Hepatocyte (in vitro differentiated cells): ENCODE measurements at places on chromosomes 12 and 14.
A peak's percentile ranks its signal among the peaks of the same experiment; 100 is the strongest.

- DNase-seq = no peak
Observed at GRCh38 chr12:89461190-89461589, 63.4 kb downstream of the GALNT4 start.

GRCh38 chr14:74211945-74212580 lies 27.2 kb upstream of the VSX2 start:
- DNase-seq = no peak

- DNase-seq = peak; percentile 94
Observed at GRCh38 chr12:6867413-6868210, at the start of gene TPI1. TPI1 (plus strand) TSS chr12:6867531; CDS start chr12:6867567, 36 bp downstream.

DNA sequence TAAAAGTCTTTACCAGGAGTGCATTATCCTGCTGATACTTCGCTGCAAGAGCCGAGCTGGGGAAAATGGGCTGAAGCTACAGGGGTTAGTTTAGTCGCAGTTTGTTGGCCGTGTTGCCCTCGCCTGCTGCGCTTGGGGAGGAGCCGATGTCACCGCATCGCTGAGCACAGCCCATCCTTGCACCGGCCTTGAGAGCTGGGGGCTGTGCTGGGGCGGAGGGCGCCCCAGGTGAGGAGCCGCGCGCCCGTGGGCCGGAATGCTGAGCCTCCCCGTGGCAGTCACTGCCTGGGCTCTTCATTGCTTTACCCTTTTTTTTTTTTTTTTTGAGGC lies 50.0 kb downstream of the ADGRD1 start:
- no peak for DNase-seq

GRCh38 chr14:55277972-55278740 lies 6.9 kb downstream of the FBXO34 start:
- DNase-seq = no peak

GRCh38 chr12:11652351-11653040 lies 3.0 kb downstream of the ETV6 start:
- peak; percentile 20 for DNase-seq

DNA sequence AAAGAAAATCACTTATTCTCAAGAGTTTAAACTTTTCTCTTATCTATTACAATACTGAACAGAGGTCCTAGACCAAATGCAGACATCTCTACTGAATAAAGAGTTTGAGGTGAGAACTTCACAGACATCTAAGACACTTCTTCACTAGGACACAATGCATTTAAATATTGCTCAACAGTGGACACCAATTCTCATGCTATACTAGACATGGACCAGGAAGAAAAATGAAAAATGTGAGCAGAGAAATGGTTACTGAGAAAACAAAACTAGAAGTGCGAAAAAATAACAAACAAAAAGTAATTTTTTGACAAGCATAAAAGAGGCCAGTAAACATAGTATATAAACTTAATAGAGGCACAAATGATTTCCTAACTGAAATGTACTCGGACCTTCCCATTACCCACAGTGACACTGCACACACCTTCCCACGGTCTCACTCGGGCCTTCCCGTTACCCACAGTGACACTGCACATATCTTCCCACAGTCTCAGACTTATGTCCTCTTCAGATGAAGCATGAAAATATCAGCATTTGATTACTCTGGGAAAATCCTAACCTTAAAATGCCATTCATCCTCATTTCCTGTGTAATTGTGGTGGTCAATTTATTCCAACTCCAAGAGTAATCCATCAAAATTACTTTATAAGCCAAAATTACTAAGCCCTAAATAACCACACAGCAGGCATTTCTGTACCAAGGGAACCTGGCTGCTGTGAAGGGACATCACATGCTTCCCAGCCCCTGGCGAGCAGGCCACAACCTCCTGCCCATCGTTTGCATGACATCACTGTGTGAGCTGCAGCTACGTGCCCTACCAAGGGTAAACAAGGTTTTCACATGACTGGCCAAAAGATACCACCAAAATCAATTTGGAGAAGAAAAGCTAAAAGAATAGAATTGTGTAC lies 6.4 kb downstream of the SLC15A4 start:
- peak; percentile 40 for DNase-seq

- DNase-seq = no peak
Observed at GRCh38 chr12:101238800-101239329, 28.8 kb upstream of the SLC5A8 start.

DNA sequence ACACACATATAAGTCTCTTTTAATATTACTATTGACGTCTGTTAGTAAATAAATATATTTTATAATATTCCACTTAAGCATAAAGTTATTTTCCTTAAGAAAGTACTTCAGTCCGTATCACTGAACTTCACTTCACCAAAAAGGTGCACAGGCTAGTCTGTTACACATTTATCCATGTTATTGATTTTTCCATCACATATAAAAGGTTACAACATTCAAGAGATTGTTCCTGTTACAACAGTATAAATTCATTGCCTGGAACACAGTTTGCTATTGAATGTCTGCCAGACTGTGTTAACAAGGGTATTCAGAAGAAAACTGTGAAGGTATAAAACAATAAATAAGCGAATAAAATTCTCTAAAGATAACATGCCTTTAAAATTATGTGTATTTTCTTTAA lies 175.9 kb downstream of the NTS start:
- no peak for DNase-seq

GRCh38 chr14:90599339-90599738 lies 202.5 kb downstream of the CALM1 start:
- no peak for DNase-seq

DNA sequence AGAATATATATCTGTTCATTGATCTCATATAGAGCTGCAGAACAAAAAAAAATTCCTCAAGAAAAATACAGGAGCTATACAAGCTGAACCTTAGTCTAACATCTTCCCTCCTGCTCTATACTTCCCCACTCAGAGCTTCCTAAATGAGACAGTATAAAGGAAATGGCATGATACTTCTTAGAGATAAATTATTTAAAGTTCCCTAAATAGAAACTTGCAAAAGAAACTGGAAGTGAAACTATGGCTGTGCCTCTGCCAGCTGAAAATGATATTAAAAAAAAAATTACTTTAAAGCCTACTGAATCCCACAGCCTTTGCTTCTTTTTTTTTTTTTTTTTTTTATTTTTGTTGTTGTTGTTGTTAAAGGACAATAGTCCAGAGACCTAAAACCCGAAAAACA lies 11.6 kb upstream of the NEK9 start:
- DNase-seq = no peak

DNA sequence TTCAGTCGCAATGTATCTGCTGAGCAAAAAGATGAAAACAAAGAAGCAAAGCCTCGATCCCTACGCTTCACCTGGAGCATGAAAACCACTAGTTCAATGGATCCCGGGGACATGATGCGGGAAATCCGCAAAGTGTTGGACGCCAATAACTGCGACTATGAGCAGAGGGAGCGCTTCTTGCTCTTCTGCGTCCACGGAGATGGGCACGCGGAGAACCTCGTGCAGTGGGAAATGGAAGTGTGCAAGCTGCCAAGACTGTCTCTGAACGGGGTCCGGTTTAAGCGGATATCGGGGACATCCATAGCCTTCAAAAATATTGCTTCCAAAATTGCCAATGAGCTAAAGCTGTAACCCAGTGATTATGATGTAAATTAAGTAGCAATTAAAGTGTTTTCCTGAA lies 19.8 kb downstream of the CKB start:
- DNase-seq = no peak

DNA sequence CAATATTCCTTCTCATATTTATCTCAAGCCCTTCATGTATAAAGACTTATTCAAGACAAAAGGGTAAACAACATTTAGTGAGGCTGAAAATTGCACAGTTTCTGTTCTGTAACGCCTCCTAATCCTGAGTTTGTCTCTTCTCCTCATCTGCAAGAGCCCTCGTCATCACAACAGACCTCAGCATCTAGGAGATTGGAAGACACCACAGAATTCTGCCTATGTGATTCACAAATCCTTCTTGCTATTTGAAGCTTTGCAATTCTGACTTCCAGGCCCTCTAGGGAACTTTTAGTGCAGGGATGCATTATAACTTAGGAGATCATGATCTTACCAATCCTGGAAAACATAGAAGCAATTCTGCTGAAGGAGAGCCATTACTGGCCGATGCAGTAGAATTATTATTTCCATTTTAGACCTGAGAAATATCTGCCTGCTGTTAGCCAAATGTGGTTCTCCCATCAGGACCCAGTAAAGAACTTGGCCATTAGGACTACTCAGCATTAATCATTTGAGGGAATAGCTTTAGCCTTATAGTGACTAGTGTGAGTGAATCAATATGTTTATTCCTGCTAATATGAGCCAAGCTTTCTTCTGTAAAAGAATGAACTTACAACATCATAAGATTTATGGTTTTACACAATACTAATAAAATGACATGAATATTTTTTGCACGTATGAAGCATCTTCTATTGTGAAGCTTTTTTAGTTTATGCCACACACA lies 119.5 kb downstream of the ANO4 start:
- no peak for DNase-seq

- no peak for DNase-seq
Observed at GRCh38 chr12:4621511-4621910, 27.3 kb downstream of the AKAP3 start.

DNA sequence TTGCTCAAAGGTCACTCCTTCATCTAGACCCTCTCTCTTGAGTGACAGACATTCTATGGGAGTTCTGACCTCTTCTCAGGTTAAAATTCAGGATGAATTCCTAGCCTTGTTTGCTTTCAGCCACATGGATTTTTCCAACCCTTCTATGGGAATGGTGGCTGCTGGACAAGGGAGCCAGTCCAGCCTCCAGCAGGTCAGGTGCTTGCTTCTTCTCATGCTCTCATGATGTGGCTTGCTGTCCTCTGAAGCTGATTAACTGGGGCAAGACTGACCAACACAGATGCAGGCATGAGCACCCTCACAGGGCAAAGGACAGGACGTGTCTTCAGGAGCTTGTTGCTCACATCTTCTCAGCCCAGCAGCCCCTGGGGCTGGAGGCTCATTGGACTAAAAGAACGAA lies 97.2 kb upstream of the SLC35F4 start:
- DNase-seq = no peak

DNA sequence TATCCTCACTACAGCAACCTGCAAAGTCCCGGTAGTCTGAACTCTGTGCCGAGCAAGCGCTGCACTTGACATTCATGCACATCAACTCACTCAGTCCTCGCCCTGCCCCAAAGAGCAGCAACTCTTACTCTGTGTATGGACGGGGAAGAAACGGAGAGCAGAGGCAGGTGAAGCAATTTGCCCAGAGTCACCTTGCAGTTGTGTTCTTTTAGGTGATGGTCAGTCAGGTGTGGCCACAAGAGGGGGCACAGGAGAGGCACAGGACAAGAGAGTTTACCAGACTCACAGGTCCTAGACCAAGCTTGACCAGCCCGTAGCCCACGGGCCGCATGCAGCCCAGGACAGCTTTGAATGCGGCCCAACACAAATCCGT lies 39.1 kb downstream of the TSPAN11 start:
- DNase-seq = no peak

DNA sequence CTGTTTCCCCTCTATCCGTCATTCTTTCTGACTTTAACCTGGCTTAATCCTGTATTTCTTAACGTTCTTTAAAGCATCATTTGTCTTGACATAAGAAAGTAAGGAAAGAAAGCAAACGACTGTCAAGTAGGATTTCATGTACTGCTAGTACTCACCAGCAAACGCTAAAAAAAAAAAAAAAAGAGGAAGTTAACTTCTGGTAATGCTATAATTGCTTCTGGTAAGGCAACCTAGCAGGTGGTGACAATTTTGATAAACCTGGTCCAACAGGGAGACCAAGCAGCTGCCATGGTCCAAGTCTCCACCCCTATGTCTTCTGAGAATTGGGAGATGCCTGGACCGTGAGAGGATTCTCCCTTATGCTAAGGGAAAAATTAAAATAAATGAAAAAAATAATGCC lies 306.6 kb downstream of the DAD1 start:
- no peak for DNase-seq

- no peak for DNase-seq
Observed at GRCh38 chr12:28086521-28087155, 103.6 kb upstream of the CCDC91 start.

DNA sequence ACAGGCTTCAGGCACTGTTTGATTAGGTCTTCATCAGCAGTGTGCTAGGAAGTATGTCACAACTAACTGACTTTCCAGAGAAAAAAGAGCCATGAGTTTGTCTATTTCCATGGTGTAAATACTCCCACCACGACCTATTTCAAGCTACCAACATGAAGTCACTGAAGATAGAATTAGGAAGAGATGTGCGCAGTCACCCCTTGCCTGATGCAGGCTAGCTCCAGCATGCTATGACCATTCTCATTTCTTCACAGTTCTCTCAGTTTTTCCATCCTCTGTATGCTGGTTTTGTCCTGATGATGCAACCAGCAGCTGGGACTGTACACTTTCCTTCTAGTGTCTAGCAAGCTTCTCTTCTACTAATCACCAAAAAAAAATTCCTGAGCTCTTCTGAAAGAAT lies 191.6 kb upstream of the NUDT4 start:
- DNase-seq = no peak

DNA sequence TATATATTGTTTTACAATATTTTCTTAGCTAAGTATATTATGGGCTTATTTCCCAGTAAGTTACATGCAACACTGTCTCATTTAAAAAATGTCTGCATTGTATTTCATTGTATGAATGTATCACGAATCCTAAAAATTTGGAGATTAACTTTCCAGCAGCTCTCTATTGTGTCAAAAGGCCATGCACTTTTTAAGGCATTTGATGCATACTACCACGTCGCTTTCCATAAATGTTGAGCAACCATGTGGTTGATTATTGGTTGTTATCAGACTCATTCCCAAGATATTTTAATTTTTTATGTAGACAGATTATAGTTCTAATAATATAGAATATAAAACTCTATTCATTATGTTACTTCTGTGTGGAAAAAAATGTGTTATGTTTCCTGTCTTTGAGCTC lies 79.9 kb downstream of the SMOC1 start:
- no peak for DNase-seq

GRCh38 chr14:97571866-97572555 lies 774.8 kb downstream of the VRK1 start:
- no peak for DNase-seq

DNA sequence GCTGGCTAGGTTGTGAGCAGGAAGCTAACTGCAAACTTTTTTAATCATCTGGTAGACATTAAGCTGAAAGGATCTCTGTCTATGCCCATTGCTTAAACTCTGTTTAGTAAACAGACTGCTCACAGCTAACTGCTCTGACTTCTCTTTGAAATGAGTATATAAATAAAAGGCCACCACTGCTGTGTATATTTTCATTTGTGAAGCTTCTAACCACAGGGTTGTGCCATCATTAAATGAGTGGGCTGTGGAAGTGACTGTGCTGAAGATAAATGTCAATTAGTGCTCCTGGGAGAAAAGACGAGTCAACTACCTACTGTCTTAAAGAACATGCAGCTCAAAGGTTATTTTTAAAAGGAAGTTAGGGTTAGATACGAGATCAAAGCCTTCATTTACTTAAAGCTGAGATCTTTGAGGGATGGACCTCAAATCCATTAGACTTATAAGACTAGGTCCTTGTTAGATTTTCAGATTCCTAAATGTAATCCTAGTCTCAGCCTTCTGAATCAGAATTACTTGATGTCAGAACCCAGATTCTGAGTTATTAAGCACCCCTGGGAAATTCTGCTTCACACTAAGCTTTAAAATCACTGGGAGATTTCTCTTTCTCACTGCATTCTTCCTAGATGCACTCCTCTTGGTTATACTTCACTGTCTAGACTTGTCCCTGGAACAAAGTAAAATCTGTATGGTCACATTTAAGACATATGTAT lies 213.1 kb upstream of the FLRT2 start:
- DNase-seq = no peak

- DNase-seq = no peak
Observed at GRCh38 chr14:23070262-23071129, 13.2 kb upstream of the CDH24 start.

- no peak for DNase-seq
Observed at GRCh38 chr12:50685641-50686040, 78.3 kb upstream of the ATF1 start.

GRCh38 chr14:50871228-50871627 lies 625 bp upstream of the ABHD12B start:
- no peak for DNase-seq

- no peak for DNase-seq
Observed at GRCh38 chr12:76614364-76614763, 54.8 kb upstream of the OSBPL8 start.
